ENCODE measurements at places on chromosomes 1 and 21. TPM values are rescaled to one million over a fixed set of nuclear protein-coding genes. Genes with fewer than 3 reads are reported as not detected.

C1orf53 gene
- polyA plus RNA-seq, result 2.9 TPM

GRCh38 chr1:84606977-84607376 is 32.7 kb upstream of the CTBS start:
- no peak for DNase-seq

- DNase-seq, result peak; percentile 59
Observed at GRCh38 chr1:8047686-8048445, 21.8 kb upstream of the ERRFI1 start.

SDF4 gene
- 160 TPM for polyA plus RNA-seq

DNA sequence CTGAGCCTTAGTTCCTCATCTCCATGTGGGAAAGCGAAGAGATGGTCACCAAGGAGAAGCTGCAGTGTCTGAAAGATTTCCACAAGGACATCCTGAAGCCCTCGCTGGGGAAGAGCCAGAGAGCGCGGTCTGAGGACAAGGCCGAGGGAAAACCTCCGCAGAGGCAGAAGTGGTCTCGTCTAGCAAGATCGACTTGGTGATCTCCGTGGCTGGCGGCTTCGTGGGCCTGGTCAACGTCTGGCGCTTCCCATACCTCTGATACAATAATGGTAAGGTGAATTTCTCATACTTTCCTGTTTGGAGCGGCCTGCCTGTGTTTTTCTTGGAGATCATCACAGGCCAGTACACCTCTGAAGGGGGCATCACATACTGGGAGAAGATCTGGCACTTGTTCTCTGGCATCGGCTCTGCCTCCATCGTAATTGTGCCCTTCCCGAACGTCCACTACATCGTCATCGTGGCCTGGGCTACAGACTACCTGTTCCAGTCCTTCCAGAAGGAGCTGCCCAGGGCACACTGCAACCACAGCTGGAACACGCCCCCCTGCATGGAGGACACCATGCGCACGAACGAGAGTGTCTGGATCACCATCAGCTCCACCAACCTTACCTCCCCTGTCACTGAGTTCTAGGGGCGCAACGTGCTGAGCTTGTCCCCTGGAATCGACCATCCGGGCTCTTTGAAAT is 841.1 kb upstream of the TMPRSS15 start:
- DNase-seq, result no peak

ACADM gene
- 60.2 TPM for polyA plus RNA-seq

- peak; percentile 89 for DNase-seq
Observed at GRCh38 chr1:27659497-27660299, 12.3 kb downstream of the IFI6 start.

AKNAD1 gene
- polyA plus RNA-seq, result 1.3 TPM

GRCh38 chr1:17569200-17570139 is 30.0 kb downstream of the ARHGEF10L start:
- DNase-seq, result peak; percentile 86

FAAH gene
- 14.5 TPM for polyA plus RNA-seq

CHAF1B gene
- polyA plus RNA-seq, result 4.5 TPM

DNA sequence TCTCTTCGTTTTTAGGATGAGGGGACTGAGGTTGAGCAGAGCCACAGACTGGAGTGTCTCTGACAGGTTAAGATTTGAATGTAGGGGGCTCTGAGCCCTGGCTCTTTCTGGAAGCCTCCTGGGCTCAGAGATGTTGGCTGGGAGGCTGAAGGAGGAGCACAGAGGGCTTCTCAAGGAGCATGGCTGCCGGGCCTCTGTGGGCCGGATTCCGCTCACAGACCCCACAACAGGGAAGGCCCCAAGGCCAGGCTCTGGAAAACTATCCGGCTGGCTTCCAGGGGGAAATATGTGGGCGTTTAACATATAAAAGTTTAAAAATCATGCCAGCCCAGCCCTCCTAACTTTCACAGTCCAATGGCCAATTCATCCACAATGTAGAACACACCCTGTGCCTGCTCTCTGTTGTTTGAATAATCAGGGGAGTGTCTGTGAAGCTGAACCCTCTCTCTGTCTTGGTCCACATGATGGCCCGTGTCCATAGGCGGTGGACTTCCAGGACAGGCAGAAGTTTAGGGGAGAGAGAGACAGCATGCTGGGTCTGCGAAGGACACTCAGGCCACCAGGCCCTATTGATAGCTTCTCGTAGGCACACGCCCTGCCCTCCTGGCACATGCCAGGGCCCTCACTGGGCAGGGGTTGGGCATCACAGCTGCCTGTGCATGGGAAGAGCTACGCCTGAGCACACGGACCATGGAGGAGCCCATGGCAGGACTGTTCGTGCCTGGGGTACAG is 10.8 kb downstream of the OBSCN start:
- no peak for DNase-seq

DNA sequence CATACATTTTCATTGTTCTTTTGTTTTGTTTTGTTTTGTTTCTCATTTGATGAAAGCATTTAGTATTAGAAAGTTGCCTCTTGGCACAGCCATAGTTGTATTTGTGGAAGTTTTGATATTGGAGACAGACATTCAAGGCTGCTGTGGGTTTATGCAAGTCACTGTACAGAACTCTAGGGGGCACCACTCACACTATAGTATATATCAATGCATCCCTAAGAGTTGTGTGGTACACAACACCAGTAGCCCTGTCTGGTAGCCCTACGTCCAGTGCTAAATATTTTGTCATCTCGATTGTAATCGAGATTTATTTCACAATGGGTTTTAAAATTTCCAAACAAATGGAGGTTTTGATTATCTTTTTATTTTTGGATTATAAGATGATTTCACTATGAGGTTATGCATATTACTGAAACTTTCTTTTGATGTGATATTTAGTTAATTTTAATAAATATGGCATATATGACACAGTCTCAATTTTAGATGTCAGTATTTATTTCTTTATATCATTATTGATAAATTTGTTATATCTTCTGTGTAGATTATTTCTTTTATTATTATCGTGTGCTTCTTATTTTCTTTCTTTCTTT is 112.2 kb downstream of the NR5A2 start:
- DNase-seq, result no peak

LRRC38 gene
- not detected for polyA plus RNA-seq

DNA sequence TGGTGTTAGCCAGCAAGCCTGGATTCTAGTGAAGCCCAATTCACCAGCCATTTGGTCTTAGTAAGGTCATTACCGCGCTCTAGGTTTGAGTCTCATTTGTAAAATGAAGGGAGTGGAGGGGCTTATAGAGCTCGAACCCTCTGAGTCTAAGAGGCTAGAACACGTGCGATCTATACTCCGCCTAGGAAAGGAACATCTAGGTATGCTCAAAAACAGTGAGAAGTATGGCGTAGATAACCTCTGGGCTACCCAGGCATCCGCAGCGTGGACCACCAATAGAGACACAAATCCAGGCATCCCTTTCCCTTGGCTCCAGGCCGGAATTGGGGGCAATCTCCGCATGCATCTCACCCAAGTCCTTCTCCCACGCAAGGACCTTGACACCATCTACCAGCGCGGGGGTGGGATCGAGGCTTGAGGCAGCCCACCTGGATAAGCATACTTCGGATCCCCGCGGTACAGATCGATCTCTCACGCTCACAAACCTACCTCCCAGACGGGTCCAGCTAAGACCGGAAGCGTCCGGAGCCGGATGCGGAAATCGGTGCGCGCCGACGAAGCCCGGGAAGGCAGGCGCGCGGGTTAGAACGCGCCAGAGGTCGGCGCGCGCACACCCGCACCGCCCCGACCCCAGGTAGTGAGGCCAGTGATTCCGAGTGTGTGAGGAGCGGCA is at the start of gene METTL25B:
METTL25B (plus strand) TSS at position 544 of the 673 bp plus-strand sequence. CDS start 636 bp downstream, outside the sequence.
- no peak for DNase-seq

SELENBP1 gene
- 22.5 TPM for polyA plus RNA-seq

PROK1 gene
- polyA plus RNA-seq, result not detected

IL20 gene
- not detected for polyA plus RNA-seq

DNA sequence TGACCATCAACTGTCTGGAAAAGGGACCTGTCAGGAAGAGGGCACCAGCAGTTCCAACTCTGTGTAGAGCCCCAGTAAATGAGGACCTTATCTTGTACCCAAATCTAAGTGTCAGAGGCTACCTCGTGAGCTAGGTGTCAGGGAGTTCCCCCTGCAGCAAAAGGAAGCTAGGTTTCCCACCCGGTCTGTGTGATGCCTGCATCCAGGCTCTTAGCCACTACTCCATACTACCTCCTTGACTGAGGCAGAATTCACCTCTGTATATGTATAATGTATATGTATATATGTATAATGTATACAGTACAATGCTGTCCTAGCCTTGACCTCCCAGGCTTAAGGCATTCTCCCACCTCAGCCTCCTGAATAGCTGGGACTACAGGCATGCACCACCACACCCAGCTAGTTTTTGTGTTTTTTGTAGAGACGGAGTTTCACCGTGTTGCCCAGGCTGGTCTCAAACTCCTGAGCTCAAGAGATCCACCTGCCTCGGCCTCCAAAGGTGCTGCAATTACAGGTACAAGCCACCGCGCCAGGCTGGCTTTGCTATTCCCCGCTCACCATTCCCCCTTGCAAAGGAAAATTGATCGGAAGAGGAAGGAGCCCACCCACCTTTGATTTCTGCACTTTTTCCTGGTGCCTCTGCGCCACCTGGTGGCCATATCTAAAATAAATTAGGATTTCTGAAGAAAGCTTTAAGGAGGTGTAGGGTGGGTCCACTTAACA is 15.7 kb upstream of the LUZP1 start:
- DNase-seq, result peak; percentile 62

- DNase-seq, result no peak
Observed at GRCh38 chr21:25903607-25904006, 168.8 kb downstream of the GABPA start.

DNA sequence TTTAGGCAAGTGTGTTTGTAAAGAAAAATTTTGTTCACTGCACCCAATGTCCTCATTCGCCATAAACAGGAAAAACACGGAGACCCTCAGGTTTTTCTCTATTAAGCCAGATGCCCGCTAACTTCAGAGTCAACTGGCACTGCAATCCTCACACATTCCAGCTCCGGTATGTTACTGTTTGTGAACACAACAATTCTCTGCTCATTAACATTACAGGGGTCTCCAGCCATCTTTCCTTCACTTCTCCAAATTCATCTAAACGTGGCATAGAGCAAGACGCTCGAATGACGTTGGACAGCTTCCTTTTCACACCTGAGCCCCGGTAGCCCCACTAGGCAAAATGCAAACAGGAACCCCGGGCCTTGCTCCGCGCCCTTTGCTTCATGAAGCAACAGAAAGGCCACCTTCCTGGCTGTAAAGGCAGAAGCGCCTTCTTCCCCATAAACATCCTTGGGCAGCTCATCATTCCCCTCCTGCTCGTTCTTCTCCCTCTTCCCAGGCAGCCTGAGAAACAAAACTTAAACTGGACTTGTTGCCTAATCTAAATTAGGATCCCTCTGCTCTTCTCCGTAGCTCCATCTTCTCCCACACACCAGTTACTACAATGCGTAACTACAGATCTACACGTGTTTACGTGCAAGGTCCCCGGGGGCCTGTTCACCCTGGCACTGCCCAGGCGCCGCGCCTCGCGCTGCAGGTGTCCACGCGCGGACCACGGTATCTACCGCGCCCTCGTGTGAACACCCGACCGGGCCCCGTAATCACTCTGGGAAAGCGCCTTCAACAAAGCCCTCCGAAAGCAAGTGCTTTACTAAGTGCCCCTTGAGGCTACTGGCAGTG is 1.2 kb downstream of the LBR start:
- peak; percentile 34 for DNase-seq

SPTA1 gene
- polyA plus RNA-seq, result 3.0 TPM

LINGO4 gene
- 0.24 TPM for polyA plus RNA-seq

PRXL2B gene
- polyA plus RNA-seq, result 18.2 TPM

DNA sequence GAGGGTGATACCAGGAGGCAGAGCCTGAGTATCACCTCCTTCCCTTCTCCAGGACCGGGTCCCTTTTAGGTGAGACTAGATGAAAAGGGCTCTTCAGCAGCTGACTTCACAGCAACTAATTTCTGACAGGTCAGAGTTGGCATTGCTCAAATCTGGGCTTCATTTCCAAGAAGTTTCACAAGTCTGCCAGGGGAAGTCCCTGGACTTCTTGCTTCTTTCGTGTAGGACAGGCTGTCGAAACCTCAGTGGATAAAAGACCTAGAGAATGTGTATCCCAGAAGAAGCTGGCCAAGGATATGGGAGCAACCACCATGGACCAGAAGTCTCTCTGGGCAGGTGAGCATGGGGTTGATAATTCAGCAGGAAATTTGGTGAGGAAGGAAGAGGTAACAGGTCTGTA is at the start of gene CHI3L2:
CHI3L2 (plus strand) TSS at position 280 of the 400 bp plus-strand sequence; CDS start at position 297, 17 bp downstream.
- DNase-seq, result no peak

- DNase-seq, result no peak
Observed at GRCh38 chr1:170520601-170521000, 11.4 kb upstream of the GORAB start.

GRCh38 chr1:96579636-96580035 is 141.9 kb upstream of the PTBP2 start:
- no peak for DNase-seq

DNA sequence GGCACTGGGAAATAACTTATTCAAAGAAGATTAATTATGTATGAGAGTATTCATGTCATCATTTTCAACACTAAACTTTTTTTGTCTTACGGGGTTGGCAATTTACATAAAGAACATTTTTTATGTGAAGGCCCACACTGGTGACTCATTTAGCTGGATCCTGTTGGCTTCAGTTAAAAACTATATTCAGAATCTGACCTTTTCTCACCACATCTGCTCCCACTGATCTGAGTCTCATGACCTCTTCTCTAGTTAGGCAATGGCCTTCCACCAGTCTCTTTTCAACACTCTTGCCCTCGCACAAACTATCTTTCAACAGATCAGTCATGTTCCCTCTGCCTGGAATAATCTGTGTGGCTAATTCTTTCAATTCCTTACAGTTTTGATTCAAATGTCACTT is 53.4 kb downstream of the TMPRSS15 start:
- DNase-seq, result no peak

HMCN1 gene
- polyA plus RNA-seq, result 15.6 TPM

Measured in muscle of arm (tissue), 14 donors.